HepG2 (cell line): ENCODE measurements at places on chromosomes 4 and X. TPM values are rescaled to one million over a fixed set of nuclear protein-coding genes. Genes with fewer than 3 reads are reported as not detected.

Gene NXF2B
- not detected in 2 replicates for polyA plus RNA-seq

Gene FREM3
- polyA plus RNA-seq: not detected in 2 replicates

Gene BGN
- 0.40 and 0.63 TPM in 2 replicates for polyA plus RNA-seq

Gene AMOT
- polyA plus RNA-seq: 0.13 and 0.39 TPM in 2 replicates

Gene CSAG1
- polyA plus RNA-seq: not detected in 2 replicates

Gene DUSP9
- polyA plus RNA-seq: 235 and 335 TPM in 2 replicates

Gene ARMCX5
- 9.1 and 9.3 TPM in 2 replicates for polyA plus RNA-seq

Gene ZCCHC18
- 0.09 and 0.33 TPM in 2 replicates for polyA plus RNA-seq

Gene RENBP
- polyA plus RNA-seq: 2.0 and 2.6 TPM in 2 replicates

Gene BEX1
- polyA plus RNA-seq: 26.6 and 29.4 TPM in 2 replicates

Gene UBA6
- 25.6 and 33.3 TPM in 2 replicates for polyA plus RNA-seq
